ENCODE measurements at places on chromosomes 4 and X.

DNA sequence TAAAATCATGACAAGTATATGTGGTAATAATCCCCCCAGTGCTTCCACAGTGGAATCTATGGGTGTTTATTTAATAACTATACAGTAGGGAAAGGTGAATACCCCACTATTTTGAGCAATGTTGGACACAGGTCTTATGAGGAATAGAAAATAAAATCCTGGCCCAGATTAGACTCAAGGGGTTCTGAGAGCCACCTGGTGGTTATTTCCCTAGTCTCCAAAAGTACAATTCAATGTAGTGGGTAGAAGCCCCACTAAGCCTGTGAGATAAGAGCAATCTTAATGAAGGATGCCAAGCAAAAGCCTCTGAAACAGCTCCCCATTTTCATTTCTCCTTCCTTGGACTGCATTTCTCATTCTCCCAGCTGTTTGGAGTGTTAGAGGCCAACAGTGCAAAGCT is 328.2 kb upstream of the NR3C2 start:
- DNase-seq = no peak

- DNase-seq = no peak
Measured at GRCh38 chr4:155789391-155789790, 30.6 kb downstream of the GUCY1B1 start.

GRCh38 chr4:14155803-14156202 is 528.3 kb upstream of the BOD1L1 start:
- no peak for DNase-seq

DNA sequence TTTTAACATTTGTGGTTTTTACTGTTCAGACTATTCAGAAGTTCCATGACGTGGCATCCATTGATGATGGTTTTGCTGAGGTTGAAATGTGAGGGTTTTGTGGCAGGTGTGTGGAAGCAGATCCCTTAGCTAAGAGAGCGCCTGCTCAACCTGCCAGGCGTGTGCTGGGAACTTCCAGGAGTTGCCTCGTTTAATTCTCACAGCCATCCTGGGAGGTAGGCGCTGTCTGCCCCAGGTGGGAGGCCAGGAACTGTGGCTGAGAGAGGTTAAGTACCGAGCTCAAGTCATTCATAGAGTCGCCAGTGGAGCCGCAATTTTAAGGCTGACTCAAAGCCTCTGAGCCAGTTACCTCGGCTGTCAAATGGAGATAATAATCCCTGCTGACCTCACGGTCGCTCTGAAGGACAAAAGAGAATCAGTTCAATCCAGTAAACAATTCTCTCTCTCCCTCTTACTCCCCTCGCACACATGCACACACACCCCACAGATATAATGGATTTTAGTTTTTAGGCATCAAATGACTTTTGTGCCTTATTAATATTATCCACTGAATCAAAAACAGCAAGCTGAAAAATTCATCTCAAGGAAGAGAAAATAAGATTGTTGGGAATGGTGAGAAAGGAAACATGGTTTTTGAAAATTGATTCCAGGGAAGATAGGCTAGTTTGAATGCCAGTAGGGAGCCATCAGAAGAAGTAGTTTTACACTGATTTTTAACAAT is 171.3 kb downstream of the PTTG2 start:
- no peak for DNase-seq

GRCh38 chr4:73447671-73448070 is 11.7 kb downstream of the AFP start:
- no peak for DNase-seq

- no peak for DNase-seq
Measured at GRCh38 chr4:70997546-70997945, 4.1 kb downstream of the DCK start.

DNA sequence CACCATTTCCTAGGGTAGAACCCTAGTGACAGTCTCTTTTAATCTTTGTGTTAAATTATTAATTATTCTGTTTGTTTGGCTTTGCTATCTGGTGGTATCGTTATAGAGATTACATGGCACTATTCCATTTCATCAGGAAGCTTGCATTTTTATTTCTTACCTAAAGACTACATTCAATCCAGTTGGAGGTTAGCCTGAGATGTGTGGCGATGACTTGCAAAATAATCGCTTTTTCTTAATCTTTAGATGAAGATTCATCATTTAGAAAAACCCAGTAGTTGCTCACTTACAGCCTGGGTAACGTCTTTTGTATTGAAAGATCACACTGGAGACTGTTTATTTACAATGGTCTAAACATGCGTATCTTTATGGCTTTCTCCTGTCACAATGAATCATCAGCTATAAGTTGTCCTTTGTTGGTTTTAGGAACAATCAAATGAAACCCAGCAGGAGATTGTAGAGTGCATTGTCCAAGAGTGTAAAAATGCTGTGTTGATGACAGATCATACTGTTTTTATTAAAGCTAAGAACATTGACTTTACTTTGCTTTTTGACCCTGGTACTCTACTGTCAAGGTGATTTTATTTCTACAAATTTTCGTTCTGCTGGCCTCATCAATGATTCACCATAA is 281.7 kb upstream of the PITX2 start:
- no peak for DNase-seq

GRCh38 chr4:107402291-107402690 is 317.7 kb downstream of the PAPSS1 start:
- no peak for DNase-seq

DNA sequence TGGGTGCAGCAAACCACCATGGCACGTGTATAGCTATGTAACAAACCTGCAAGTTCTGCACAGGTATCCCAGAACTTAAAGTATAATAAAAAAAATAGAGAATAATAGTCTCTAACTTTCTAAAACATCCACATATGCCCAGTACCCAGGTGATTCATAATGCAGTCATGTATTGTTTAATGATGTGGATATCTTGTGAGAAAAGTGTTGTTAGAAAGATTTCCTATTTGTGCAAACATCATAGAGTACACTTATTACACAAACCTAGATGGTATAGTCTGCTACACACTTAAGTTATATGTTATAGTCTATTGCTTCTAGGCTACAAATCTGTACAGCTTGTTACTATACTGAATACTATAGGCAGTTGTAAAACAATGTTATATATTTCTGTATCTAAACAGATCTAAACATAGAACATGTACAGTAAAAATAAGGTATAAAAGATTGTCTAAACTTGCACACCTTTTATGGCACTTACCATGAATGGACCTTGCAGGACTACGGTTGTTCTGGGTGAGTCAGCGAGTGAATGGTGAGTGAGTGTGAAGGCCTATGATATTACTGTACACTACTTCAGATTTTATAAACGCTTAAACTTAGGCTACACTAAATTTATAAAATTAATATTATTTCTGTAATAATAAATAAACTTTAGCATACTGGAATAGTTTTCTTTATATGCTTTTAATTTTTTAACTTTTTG is 232.2 kb upstream of the SLIT2 start:
- no peak for DNase-seq

- DNase-seq = no peak
Measured at GRCh38 chrX:38937400-38937799, 136.1 kb downstream of the MID1IP1 start.

DNA sequence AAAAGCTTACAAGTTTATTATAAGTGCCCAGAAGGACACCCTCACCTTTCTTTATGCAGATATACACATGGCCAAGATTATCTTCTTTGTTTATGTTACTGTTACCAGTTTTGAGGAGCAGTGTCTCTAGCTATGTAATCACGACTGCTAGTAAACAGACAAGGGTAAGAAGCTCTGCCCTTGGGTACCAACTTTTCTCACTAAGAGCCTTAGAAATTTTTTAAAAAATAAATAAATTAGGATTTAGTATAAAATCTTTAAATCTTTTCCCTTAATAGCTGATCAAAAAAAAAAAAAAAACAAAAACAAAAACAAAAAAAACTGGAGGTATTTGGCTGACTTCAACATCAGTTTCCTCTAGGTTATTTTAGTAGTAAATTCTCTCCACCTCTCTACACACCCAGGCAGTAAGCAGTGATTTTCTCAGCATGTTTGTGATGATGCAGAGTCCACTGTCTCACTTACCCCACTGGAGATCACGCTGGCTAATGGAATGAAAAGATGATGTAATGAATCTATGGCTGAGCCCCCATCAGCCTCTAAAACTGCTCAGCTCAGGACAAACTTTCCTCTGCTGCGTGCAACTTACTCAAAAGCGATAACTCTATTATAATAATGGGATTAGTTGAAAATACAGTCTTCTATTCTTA is 125.9 kb downstream of the FRYL start:
- no peak for DNase-seq

- no peak for DNase-seq
Measured at GRCh38 chrX:153458476-153458875, 11.9 kb downstream of the HAUS7 start.

DNA sequence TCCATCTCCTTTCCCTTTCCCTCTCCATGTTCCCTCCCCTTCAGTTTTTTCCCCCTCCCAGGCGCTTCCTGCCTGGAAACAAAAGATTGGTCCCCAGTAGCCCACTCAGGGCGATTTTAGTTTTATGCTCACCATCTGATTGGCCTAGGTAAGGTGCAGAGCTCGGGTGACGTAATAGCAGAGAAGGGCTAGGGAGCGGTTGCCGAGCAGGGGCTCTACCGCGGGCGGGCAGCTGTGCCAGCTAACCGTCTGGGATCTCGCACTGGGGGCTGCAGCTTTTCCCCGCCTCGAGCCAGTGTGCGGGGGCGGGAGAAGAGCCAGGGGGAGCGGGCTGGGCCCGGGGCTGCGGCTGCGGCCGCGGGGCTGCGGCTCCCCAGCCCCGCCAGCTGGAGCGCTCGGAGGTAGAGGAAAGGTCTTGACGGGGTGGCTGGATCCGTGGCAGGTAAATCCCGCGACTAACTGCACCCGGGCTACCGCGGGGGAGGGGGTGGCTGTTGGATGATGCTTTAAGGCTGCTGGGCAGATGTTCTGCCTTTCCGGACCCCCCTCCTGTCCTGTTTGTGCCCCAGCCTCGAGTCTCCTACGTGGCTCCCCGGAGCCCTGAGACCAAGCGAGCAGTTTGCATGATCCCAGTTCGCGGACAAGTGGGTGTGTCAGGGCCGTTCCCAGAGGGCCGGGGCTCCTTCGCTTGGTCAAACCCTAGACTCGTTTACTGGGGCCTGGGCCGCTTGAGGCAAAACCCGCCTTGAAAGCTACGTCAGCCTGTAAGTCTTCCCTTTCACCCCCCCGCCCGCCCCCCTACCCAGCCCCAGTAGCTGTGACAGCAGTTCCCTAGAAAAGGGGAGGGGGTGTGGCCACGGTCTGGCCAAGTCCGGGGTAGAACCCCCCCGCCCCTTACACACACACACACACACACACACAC is at the start of gene PAK3:
Gene PAK3, plus strand, starts transcription at position 218 of the 922 bp plus-strand sequence. CDS start 26,913 bp downstream, outside the sequence.
- DNase-seq = no peak

DNA sequence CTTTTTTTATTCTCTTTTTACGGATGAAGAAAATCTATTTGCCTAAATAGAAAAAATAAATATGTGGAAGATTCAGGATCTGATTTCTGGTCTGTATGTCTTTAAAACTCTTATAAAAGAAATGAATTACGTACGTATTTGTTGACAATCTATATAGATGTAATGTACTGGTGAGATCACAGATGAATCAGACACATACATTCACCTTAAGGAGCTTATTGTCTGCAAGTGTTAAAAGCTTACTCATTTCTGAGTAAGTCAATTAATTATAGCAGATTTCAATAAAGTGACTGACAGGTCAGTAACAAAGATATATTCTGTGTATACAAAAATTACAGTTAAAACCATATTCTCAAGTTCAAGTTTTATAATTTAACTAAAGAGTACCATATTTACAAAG is 66.6 kb upstream of the NAF1 start:
- no peak for DNase-seq

- DNase-seq = no peak
Measured at GRCh38 chr4:18419780-18420179, 398.2 kb upstream of the LCORL start.

DNA sequence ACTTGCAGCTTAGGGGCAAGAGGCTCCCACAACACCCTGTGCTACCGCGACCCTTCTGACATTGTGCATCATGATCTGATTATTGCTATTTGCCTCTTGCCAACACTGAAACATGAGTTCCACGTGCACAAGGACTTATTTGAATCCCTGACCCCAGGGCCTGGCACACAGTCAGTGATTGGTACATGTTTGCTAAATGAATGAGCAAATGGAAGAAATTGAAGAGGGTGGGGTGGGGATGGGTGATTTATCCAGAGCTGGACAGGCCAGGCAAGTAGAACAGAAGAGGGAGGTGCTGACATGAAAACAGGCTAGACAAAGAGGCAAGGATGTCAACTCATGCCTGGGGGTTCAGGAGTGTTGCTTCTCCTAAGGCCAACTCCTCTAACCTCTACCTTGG is 24.9 kb upstream of the RPL39 start:
- DNase-seq = no peak

- no peak for DNase-seq
Measured at GRCh38 chr4:1833307-1834046, 22.5 kb downstream of the LETM1 start.

DNA sequence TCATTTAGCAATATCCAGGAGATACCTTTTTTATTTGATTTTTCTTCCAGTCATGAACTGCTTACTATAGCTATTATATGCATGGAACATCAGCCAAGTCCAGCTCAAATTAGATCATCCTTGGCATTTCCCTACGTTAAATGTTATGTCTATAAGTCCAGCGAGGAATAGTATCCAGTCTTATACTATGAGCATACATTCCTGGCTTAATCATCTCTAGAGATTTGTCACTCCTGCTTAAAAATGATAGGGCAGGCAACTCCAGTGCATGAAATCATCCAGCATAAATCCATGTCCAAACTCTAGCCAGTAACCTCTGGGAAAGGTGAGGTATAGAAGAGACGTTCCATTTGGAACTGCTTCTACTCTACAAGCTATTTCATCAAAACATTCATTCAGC is 126.7 kb upstream of the VCX2 start:
- no peak for DNase-seq

- no peak for DNase-seq
Measured at GRCh38 chr4:24394041-24394440, 190.3 kb downstream of the DHX15 start.

- no peak for DNase-seq
Measured at GRCh38 chr4:160082432-160083207, 979.7 kb downstream of the RAPGEF2 start.

- DNase-seq = no peak
Measured at GRCh38 chrX:110741213-110741796, 54.3 kb downstream of the CHRDL1 start.

- DNase-seq = no peak
Measured at GRCh38 chr4:26197018-26197779, 123.6 kb upstream of the RBPJ start.

All from GDM1 (cell line).